Forelimb muscle (tissue), 1 donor: ENCODE measurements at places on chromosomes 11 and 22. TPM values are rescaled to one million over a fixed set of nuclear protein-coding genes. Genes with fewer than 3 reads are reported as not detected.

The CHRDL2 gene
- polyA plus RNA-seq, result 2.5 TPM

The OR52A1 gene
- polyA plus RNA-seq, result 0.03 TPM

The DRD4 gene
- 1.1 TPM for polyA plus RNA-seq

The OR10V1 gene
- not detected for polyA plus RNA-seq

The SMTNL1 gene
- 246 TPM for polyA plus RNA-seq

The CCDC89 gene
- 2.8 TPM for polyA plus RNA-seq

GRCh38 chr11:31802990-31803812 lies 7.9 kb downstream of the PAX6 start:
- DNase-seq, result no peak

DNA sequence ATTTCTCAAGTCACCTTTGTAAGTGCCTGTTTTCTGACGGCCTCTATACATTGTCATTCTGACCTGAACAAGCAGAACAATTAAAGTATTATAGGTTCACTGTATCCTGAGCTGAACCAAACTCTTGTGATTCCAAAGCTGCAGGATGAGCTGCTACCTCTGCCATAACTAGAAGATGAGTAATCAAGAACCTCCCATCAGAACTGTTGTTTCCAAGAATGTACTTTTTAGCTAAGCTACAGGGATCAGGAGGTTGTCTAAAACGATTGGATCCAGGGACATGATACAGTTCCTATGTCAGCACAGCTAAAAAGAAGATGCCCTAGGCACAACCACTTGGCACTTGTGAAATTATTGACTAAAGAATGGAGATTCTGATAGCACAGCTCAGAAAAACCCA lies 288.4 kb upstream of the CCDC90B start:
- no peak for DNase-seq

DNA sequence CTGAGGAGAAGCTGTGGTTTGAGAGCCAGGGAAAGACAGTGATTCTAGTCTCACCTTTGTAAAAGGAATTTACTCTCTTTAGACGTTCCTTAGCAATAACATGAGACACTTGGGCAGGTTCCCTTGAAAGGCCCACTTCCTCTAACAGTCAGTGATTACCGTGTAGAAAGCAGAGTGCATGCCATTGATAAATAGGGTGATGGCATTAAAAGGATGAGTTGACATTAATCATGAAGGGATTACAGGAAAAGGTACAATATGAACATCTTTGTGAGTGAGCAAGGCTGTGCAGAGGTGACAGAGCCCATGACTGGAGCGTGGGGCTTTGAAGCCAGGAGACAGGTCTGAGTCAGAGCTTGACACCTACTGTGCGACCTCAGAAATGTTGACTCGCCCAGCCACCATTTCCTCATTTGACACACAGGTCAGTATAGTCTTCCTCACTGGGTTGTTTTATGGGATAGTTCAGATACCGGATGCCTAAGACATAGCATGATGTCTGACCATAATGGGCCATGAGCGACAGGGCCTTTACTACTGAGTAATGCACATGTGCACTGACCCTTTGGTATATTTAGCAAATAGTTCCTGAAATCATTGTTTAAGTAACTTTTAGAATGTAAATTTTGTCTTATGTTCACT lies 341.7 kb upstream of the MTNR1B start:
- no peak for DNase-seq

DNA sequence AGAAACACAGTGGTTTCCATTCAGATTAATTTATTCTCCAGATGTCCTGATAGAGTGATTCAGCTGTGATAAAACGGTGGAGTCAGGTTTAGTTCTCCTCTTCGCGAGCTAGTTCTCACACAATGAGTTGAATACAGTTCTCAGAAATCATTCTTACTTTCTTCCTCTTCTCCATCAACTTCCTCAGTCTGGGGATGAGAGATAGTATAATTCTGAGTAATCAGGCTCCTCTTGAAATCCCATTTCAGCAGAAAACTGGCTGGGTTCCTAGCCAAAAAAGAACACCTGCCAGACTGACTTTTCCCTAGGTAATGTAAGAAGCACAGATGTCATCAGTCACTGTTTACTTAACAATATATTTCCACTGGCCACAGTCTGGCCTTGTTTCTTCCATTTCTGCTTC lies 76.7 kb downstream of the SVIP start:
- DNase-seq, result no peak

DNA sequence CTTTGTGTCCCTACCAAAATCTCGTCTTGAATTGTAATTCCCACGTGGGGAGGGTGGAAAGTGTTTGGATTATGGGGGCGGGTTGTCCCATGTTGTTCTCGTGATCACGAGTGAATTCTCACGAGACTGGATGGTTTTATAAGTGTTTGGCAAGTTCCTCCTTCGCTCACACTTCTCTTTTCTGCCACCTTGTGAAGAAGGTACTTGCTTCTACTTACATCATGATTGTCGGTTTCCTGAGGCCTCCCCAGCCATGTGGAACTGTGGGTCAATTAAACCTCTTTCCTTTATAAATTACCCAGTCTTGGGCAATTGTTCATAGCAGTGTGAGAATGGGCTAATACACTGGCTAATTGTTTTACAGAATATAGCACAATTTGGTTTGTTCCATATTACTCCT lies 326.3 kb downstream of the GRM5 start:
- no peak for DNase-seq

GRCh38 chr11:92845805-92846204 lies 123.6 kb upstream of the MTNR1B start:
- DNase-seq, result no peak

DNA sequence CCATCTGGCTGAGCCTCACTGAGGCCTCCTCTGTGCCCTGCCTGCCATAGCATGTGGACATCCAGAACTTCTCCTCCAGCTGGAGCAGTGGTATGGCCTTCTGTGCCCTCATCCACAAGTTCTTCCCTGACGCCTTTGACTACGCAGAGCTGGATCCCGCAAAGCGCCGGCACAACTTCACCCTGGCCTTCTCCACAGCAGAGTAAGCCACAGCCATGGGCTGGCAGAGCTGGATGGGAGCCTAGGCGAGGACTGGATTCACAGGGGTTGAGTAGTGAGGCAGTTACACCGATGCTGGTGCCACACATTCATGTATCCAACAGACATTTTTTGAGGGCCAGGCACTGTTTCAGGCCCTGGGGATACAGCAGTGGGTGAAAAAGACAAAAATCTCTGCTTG lies 9.1 kb downstream of the SMTNL1 start:
- DNase-seq, result no peak

DNA sequence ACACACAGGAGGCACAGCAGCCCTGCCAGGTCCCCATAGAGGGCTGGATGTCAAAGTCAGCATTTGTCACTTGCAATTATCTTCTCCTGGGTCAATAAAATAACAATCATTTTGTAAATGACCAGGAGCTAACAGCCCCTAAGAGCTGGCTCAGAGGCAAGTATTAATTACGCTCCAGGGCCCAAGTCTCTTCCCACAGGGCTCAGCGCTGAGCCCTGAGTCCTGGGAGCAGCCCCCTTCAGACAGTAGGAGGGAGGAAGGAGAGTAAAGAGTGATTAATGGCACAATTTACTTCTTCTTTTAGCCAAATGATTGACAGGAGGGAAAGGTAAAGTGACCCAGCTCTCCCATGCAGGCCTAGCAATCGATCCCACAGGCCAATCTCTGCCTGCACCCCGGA lies 99.0 kb upstream of the DRD2 start:
- DNase-seq, result no peak

GRCh38 chr22:22720724-22721261 lies 76.4 kb downstream of the GGTLC2 start:
- no peak for DNase-seq

- no peak for DNase-seq
These were observed 48.3 kb downstream of the QSER1 start for GRCh38 chr11:32940865-32941264.

DNA sequence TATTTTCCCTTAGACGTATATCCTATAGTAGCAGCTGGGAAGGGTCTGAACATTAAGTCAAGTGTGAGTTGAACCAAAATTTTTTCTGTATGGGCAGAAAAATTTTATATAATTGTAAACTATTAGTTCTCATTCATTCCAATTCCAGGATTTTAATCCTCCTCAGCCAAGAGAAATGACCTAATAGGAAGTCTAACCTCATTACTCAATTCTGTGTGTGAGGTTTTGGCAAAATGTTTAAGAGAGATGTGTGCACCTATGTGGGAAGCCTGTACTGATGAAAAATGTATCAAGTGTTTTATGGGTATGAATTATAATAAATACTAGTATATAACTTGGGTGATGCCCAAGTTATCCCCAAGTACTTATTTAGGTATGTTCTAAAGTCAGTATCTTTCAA lies 311.6 kb upstream of the PITPNB start:
- DNase-seq, result no peak

GRCh38 chr22:45538281-45538680 lies 35.6 kb downstream of the FBLN1 start:
- no peak for DNase-seq

DNA sequence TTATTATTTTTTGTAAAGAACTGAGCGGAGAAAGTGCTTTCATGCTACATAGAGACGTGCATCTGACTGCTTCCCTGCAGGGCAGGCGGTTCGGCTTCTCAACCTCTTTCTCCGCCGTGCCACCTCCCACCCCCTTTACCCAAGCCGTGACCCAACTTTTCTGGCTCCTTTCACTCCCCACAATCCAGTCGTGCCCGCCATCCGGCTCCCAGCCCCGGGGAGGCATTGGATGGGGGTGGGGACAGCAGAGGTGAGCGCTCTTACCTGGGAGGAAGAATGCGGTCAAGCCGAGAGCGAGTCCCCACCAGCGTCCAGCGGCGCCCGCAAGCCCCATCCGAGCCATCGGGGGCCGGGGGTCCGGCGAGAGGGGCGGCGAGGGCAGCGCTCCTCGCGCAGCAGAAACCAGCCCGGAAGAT lies 781 bp downstream of the NECTIN1 start:
- DNase-seq, result no peak
